ENCODE measurements at places on chromosomes 1 and 21.
A peak's percentile ranks its signal among the peaks of the same experiment; 100 is the strongest.

GRCh38 chr1:67264899-67265298 lies 42.8 kb upstream of the IL12RB2 start:
- no peaks in the 10 kb centered on the region for H3K36me3 ChIP-seq
- no peaks in the 10 kb centered on the region for H3K27me3 ChIP-seq
- H3K27ac ChIP-seq, result no peak overlapping the region
- H3K4me3 ChIP-seq, result no peak overlapping the region
- DNase-seq, result no peak

DNA sequence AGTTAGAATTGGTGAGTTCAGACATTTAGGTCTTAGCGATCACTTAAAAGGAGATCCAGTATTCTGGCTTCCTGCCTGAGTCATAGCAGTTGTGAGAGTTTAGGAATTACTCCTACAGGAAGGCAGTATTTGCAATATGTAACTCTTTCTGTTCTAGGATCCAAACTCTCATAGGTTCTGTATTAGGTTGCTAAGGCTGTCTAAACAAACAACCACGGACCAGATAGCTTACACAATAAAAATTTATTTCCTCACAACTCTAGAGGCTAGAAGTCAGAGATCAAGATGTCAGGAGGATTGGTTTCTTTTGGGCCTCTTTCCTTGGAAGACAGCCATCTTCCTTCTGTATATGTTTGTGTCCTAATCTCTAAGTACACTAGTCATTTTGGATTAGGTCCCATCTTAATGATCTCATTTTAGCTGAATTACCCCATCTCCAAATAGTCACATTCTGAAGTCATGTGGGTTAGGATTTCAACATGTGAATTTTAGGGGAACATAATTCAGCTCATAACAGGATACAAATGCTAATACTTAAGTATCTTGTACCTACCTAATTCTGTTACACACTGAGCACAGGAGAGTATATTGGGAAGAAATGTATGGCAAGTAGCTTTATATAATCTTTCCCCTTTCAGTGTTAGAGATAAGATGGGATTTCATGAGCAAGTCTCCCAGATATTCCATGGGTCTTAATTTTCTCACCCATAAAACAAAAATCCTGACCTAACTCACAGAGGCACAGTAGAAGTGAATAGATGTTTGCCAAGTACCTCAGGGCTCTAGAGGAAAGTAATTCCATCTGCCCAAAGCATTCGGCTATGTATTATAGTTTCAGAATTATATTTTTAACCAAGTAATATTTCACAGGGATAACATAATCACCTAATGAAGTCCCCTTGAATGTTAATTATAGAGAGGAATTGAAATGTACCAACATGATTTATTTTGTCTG lies 144.4 kb downstream of the PTBP2 start:
- no peak overlapping the region for H3K27ac ChIP-seq
- H3K4me3 ChIP-seq, result no peak overlapping the region
- DNase-seq, result peak; percentile 27
- no peaks in the 10 kb centered on the region for H3K4me1 ChIP-seq

- H3K27me3 ChIP-seq, result no peaks in the 10 kb centered on the region
- H3K36me3 ChIP-seq, result no peaks in the 10 kb centered on the region
- H3K27ac ChIP-seq, result no peak overlapping the region
Observed at GRCh38 chr1:152153996-152154395, 5.0 kb downstream of the RPTN start.

GRCh38 chr1:82565146-82565545 lies 764.4 kb downstream of the ADGRL2 start:
- peaks cover 6% of the 10 kb centered on the region for H3K4me1 ChIP-seq
- H3K4me3 ChIP-seq, result no peak overlapping the region
- no peaks in the 10 kb centered on the region for H3K27me3 ChIP-seq
- no peaks in the 10 kb centered on the region for H3K36me3 ChIP-seq
- peak; percentile 3 for DNase-seq
- peak overlapping the region; percentile 16 for H3K27ac ChIP-seq

GRCh38 chr1:69167876-69168275 lies 399.8 kb upstream of the LRRC7 start:
- no peaks in the 10 kb centered on the region for H3K4me1 ChIP-seq
- no peak overlapping the region for H3K27ac ChIP-seq
- H3K4me3 ChIP-seq, result no peak overlapping the region
- H3K36me3 ChIP-seq, result no peaks in the 10 kb centered on the region

GRCh38 chr1:8681911-8682310 lies 135.5 kb downstream of the RERE start:
- H3K36me3 ChIP-seq, result no peaks in the 10 kb centered on the region
- peaks cover 42% of the 10 kb centered on the region for H3K4me1 ChIP-seq
- no peak for DNase-seq

GRCh38 chr1:53542551-53542950 lies 83.4 kb downstream of the DMRTB1 start:
- DNase-seq, result no peak
- H3K4me1 ChIP-seq, result peaks cover 14% of the 10 kb centered on the region
- H3K4me3 ChIP-seq, result no peak overlapping the region
- H3K27ac ChIP-seq, result no peak overlapping the region
- H3K27me3 ChIP-seq, result no peaks in the 10 kb centered on the region

GRCh38 chr1:59237900-59238299 lies 59.0 kb upstream of the FGGY start:
- DNase-seq, result no peak
- H3K36me3 ChIP-seq, result no peaks in the 10 kb centered on the region
- H3K27ac ChIP-seq, result no peak overlapping the region
- no peaks in the 10 kb centered on the region for H3K4me1 ChIP-seq
- no peak overlapping the region for H3K4me3 ChIP-seq
- H3K27me3 ChIP-seq, result no peaks in the 10 kb centered on the region

GRCh38 chr1:173549813-173550212 lies 53.1 kb downstream of the SLC9C2 start:
- no peaks in the 10 kb centered on the region for H3K36me3 ChIP-seq
- no peak for DNase-seq
- H3K4me3 ChIP-seq, result no peak overlapping the region
- no peaks in the 10 kb centered on the region for H3K4me1 ChIP-seq
- no peak overlapping the region for H3K27ac ChIP-seq
- no peaks in the 10 kb centered on the region for H3K27me3 ChIP-seq

DNA sequence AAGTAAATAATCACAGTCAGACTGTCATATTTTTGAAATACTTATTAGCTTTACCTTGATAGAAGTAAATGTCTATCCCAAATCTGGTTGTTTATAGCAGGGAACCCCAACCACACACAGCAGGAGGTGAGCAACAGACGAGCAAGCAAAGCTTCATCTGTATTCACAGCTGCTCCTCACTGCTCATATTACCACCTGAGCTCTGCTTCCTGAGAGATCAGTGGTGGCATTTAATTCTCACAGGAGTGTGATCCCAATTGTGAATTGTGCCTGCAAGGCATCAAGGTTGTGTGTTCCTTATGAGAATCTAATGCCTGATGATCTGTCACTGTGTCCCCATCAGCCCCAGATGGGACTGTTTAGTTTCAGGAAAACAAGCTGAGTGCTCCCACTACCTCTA lies 104.3 kb downstream of the GPATCH2 start:
- H3K4me3 ChIP-seq, result no peak overlapping the region
- no peak overlapping the region for H3K27ac ChIP-seq
- no peaks in the 10 kb centered on the region for H3K4me1 ChIP-seq
- no peaks in the 10 kb centered on the region for H3K27me3 ChIP-seq
- DNase-seq, result no peak

GRCh38 chr1:222225316-222225691 lies 322.6 kb downstream of the HHIPL2 start:
- no peaks in the 10 kb centered on the region for H3K36me3 ChIP-seq
- no peaks in the 10 kb centered on the region for H3K4me1 ChIP-seq
- no peaks in the 10 kb centered on the region for H3K27me3 ChIP-seq

DNA sequence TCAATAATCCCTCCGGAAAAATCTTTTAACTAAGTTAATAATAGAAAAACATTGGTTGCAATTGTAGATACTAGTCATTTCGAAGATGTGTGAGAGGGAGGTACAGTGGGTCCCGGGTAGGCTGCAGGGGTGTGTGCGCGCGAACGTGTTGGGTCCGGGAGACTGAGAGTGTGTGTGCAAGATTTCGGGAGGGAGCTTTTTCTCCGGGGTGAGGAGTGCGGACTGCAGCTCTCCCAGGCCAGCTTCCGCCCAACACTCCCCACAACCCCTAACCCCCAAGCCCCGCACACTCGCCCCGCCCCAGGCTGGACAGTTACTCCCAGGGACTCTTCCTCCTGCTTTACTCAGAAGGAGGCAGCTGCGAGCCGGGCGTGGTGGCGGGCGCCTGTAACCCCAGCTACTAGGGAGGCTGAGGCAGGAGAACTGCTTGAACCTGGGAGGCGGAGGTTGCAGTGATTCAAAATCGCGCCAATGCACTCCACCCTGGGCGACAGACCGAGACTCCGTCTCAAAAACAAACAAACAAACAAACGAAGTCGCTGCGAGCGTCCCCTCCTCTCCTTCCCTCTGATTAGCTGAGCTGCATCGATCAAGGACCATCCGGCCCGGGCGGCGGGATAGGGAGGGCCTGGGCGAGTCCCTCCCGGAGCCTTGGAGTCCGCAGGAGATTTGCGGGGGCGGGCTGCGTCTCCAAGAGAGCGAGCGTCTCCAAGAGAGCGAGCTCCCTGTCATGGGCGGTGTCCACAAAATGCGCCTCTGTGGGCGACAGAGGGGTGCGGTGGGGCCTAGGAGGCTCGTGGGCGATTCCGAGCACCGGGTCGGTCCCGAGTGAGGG lies 28.3 kb upstream of the PPM1J start:
- H3K27me3 ChIP-seq, result peaks cover 14% of the 10 kb centered on the region
- peaks cover 9% of the 10 kb centered on the region for H3K4me1 ChIP-seq
- H3K27ac ChIP-seq, result no peak overlapping the region
- H3K4me3 ChIP-seq, result no peak overlapping the region
- DNase-seq, result no peak

DNA sequence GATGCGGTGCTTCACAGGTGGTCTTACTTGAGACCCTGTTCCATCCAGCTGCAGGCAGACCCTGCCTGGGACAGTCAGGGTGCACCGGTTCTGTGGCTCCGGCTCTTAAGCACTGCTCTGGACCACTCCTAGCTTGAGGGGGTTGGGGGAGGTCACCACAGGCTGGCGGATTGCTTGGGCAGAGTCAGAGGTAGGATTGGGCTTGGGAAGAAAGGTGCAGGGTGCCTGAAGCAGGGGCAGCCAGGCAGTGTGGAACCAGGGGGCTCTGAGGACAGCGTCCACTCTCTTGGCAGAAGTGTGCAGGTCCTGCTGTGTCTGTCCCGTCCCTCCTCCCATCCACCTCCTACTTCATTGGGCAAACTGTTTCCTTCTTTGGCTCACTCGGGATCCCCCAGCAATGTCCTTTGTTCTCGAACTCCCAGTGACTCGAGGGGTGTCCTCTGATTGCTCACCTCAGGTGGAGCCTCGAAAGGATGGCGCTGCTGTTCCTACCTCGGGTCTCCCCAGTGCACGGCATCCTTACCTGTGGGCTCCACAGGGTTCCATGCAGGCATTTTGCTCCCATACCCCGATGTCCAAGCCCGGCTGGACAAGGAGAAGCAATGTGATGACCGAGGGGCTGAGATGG lies 1.7 kb downstream of the PDXK start:
- peak overlapping the region; percentile 59 for H3K4me3 ChIP-seq
- H3K36me3 ChIP-seq, result no peaks in the 10 kb centered on the region
- H3K27me3 ChIP-seq, result no peaks in the 10 kb centered on the region
- no peak for DNase-seq
- H3K4me1 ChIP-seq, result peaks cover 60% of the 10 kb centered on the region

DNA sequence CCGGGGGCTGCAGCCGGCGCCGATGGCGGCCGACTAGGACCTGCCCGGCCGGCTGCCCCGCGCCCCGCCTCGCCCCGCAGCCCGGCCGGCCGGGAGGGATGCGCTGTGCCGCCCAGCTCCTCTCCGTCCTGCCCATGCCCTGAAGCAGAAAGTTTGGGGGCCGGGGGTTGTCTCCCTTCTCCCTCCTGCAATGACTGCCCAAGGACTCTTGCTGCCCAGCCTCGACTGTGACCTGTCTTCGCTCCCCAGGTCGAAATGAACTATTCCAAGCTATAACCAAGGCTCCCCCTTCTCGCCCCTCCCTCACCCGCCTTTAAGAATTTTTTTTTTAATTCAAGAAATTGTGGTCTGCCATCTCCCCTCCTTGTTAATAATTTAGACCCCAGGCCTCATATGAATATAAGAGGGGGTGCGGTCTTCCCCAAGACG lies 361 bp downstream of the TMCC2 start:
- H3K36me3 ChIP-seq, result no peaks in the 10 kb centered on the region
- H3K27ac ChIP-seq, result no peak overlapping the region
- H3K4me1 ChIP-seq, result peaks cover 29% of the 10 kb centered on the region
- no peak overlapping the region for H3K4me3 ChIP-seq

DNA sequence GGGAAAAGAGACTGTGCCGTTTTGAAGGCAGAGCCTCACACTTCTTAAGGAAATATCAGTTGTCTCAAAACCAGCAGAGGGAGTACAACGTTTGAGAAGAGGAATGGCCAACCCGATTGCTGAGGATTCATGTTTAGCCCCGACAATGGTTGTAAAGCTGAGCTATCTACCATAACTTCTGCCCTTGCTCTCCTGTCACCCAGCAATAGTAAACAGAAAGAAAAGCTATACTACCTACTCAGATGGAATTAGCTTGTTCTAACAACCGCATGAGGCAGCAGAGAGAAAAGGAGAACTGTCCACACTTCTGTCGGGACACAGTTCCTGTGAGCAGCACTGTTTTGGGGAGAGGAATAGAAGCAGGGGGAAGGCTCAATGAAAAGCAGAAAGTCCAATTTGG lies 91.2 kb downstream of the SLC45A1 start:
- DNase-seq, result no peak
- no peak overlapping the region for H3K4me3 ChIP-seq
- H3K27me3 ChIP-seq, result no peaks in the 10 kb centered on the region
- no peaks in the 10 kb centered on the region for H3K36me3 ChIP-seq

- peak; percentile 78 for DNase-seq
- peak within 1 kb of the TSS; percentile 65 for H3K4me3 ChIP-seq
- peaks cover 27% of the 10 kb centered on the region for H3K4me1 ChIP-seq
- no peaks in the 10 kb centered on the region for H3K27me3 ChIP-seq
Observed at GRCh38 chr1:45687754-45688740, at the start of gene TMEM69. TMEM69 (plus strand) TSS chr1:45688181; CDS start chr1:45691069, 2,888 bp downstream.

DNA sequence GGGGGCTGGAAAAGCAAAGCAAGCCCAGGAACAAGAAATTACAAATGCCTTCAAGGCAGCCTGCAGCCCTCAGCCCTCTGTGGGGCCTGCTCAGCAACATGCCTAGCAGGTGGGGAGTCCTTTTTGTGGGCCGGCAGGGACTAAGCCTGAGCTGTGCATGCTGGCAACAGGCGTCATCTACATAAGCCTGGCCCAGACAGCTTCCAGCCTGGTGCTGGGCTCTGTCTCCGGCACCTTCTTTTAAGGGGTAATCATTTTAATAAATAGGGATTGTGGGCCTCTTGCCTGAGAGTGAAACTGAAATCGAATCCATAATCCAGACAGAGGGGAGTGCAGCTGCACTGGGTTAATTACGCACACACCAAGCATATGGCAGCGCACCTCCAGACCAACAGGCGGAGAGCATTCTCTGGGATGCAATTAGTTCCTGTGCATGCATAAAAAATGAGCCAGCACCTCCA lies 96.6 kb downstream of the DDX20 start:
- H3K4me1 ChIP-seq, result no peaks in the 10 kb centered on the region
- no peak for DNase-seq
- H3K27me3 ChIP-seq, result no peaks in the 10 kb centered on the region
- H3K4me3 ChIP-seq, result no peak overlapping the region

GRCh38 chr1:44310006-44310405 lies 45.1 kb downstream of the ERI3 start:
- no peak for DNase-seq
- no peaks in the 10 kb centered on the region for H3K36me3 ChIP-seq
- H3K27ac ChIP-seq, result no peak overlapping the region
- H3K4me1 ChIP-seq, result peaks cover 16% of the 10 kb centered on the region
- no peaks in the 10 kb centered on the region for H3K27me3 ChIP-seq

- H3K27ac ChIP-seq, result no peak overlapping the region
- no peaks in the 10 kb centered on the region for H3K27me3 ChIP-seq
- no peak for DNase-seq
- H3K4me3 ChIP-seq, result no peak overlapping the region
- peaks cover 8% of the 10 kb centered on the region for H3K4me1 ChIP-seq
- H3K36me3 ChIP-seq, result no peaks in the 10 kb centered on the region
Observed at GRCh38 chr1:160024195-160024905, 7.4 kb downstream of the PIGM start.
